ENCODE measurements at places on chromosomes 1 and 21.

- DNase-seq = no peak
Observed at GRCh38 chr21:33434770-33435360, 31.7 kb downstream of the IFNGR2 start.

DNA sequence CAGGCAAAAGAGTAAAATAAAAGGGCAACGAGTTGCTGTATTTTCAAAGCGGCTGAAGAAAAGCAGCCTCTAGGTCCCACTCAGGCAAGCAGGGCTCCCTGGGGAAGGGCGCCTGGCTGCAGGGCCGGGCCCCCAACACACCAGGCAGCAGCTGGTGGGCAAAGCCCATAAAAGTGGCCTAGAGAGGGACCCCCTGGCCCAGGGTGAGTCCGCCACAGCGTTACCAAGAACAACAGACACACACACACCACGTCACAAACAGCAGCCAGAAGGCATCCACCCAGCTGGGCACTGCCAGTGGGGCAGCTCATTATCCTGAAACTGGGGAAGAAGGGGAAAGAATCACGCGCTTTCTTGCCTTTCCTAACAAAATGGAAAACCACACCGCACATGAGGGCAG, 4.7 kb downstream of the SUMO3 start:
- DNase-seq = no peak

- no peak for DNase-seq
Observed at GRCh38 chr1:246142320-246142893, 364.7 kb downstream of the SMYD3 start.

DNA sequence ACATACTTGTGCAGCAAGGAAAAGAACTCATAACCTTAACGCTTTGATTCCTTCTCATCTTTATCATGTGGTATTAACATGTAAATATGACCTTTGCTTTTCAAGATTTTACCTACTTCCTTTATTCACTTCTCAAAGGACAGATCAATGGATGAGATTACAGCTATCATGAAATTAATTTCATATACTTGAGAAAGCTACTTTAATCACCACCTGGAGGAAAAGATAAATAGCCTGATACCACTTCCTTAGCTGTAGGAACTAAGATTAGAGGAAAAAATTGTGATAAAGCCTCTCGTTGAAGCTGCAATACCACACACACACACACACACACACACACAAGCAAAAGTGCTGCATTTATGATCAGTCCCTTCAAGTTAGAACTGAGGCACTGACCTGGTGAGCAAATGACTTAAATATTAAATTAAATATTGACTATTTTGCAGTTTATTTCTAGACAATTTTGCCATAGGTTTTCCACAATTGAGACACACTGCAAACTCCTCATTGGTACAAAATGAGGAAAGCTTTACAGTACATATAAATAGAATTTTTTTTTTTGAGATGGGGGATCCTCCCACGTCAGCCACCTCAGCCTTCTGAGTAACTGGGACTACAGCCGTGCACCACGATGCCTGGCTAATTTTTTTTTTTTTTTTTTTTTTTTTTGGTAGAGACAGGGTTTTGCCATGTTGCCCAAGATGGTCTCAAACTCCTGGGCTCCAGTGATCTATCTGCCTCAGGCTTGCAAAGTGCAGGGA, 27.2 kb upstream of the DMRTB1 start:
- no peak for DNase-seq

DNA sequence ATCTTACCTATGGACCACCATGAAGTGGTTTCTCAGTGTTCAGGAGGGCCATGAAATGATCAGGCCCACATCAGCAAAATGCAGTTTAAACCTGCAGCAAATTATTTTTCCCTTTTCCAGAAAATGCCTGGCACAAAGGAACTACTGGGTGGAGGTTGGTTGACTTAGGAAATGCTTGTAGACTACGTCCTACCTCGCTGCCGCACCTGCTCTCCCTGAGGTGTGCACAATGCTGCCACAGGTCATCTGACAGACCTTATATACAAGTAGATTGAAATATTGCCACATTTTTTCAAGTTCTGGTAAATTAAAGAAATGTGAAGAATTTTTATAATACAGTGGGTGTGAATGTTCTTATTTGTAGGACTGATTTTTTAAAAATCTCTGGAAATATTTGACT, 166.7 kb upstream of the PDE4B start:
- no peak for DNase-seq

- no peak for DNase-seq
Observed at GRCh38 chr1:245873068-245873467, 634.0 kb downstream of the SMYD3 start.

GRCh38 chr1:109615879-109616278, 3.5 kb downstream of the GNAT2 start:
- DNase-seq = no peak

GRCh38 chr1:41222496-41222895, 19.6 kb downstream of the SCMH1 start:
- no peak for DNase-seq

DNA sequence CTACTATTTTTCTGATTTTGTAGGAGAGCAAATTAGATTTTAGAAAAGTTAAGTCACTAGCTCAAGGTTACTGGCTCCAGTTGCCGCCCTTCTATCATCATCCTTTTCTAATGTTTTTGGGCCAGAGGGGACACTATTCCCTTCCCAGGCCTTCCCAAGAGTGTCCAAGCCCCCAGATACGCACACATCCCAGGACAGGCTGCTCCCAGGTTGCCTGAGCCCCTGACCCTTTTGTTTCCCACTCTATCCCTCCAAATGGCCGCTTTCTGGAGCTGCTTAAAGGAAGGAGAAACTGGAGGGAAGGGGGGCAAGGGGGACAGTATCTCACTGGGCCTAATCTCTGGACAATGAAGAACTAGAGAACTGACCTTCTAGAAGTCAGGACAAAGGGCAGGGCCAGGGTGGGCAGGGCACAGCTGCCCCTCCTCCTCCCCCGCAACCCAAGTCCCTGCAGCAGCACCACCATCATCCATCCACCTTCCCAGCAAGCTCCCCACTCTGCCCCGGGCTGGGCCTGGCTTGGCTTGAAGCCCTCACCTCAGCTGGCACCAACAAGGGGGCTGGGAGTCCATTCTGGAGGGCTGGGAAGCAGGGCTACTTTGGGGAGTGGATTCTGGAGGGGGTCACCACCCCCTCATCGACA, 1.1 kb upstream of the MAP7D1 start:
- DNase-seq = no peak

- no peak for DNase-seq
Observed at GRCh38 chr1:231216498-231216897, 24.5 kb upstream of the GNPAT start.

DNA sequence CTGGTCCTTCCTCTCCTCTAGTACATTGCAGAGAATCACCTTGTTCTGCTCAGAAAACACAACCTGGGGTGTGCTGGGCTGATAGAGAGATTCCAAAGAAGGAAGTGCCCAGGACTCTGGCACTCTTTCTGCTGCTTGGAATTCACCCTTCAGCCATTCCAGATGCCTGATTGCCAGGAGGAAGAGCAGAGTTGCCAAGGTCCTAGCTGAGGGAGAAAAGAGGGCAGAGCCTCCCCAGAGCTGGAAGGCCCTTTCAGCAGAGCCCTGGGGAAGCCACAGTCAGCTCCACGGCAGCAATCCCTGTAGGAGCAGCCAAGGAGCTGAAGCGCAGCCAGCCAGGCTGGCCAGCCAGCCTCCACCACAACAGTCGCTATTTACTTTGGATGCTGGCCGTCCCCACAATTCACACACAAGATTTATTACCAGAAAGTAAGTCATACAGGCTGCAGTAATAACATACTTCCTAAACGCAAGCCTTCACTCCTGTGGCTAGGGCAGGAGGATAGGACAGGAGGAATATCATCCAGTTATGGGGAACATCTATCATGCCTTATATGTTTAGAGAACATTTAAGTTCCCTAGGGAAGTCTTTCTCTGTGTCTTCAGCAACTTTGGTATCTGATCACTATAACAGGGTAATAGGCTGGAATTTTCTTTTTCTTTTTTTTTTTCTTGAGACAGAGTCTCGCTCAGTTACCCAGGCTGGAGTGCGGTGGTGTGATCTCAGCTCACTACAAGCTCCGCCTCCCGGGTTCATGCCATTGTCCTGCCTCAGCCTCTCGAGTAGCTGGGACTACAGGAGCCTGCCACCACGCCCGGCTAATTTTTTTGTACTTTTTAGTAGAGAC, 36.6 kb upstream of the SLC44A3 start:
- DNase-seq = no peak

DNA sequence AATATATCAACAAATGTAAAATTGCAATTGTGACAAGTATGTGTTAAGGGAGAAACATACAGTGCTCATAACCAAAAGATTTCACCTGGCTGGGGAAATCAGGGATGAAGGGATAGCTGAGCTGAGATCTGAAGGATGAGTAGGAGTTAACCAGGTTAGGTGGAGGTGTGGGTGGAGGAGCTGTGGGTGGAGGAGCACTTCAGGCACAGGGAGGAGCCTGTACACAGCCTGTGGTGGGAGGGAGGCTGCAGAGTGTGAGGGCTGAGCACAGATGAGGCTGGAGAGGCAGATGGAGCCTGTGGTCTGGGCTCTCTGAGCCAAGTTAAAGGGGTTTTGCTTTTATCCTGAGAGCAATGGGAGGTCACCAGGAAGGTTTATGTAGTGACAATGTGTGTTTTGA, 111.9 kb downstream of the XCL2 start:
- DNase-seq = no peak

DNA sequence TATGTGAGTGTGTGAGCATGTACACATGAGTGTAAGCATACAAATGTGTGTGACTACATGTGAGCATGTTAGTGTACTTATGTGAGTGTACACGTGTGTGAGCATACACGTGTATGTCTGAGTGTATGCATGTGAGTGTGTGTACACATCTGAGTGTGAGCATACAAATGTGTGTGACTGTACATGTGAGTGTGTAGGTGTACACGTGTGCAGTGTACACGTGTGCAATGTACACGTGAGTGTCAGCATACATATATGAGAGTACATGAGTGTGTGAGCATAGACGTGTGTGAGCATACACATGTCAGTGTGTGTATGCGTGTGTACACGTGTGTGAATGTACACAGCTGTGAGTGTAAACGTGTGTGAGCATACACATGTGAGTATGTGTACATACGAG, 170.6 kb downstream of the HUNK start:
- DNase-seq = no peak

GRCh38 chr1:55990007-55990406, 589.4 kb downstream of the PLPP3 start:
- DNase-seq = no peak

GRCh38 chr1:78420181-78420580, 70.6 kb upstream of the PTGFR start:
- DNase-seq = no peak

- peak; percentile 19 for DNase-seq
Observed at GRCh38 chr21:33069994-33070743, at the start of gene OLIG1. OLIG1 (plus strand) TSS chr21:33070141; CDS start chr21:33070247, 106 bp downstream.

Data from naive thymus-derived CD8-positive, alpha-beta T cell (primary cell).